ENCODE measurements at places on chromosomes 11 and 22.

GRCh38 chr11:113991170-113991569 is 16.3 kb downstream of the HTR3A start:
- peak; percentile 17 for DNase-seq

GRCh38 chr11:831118-831864 is 1.5 kb upstream of the CD151 start:
- no peak for DNase-seq

DNA sequence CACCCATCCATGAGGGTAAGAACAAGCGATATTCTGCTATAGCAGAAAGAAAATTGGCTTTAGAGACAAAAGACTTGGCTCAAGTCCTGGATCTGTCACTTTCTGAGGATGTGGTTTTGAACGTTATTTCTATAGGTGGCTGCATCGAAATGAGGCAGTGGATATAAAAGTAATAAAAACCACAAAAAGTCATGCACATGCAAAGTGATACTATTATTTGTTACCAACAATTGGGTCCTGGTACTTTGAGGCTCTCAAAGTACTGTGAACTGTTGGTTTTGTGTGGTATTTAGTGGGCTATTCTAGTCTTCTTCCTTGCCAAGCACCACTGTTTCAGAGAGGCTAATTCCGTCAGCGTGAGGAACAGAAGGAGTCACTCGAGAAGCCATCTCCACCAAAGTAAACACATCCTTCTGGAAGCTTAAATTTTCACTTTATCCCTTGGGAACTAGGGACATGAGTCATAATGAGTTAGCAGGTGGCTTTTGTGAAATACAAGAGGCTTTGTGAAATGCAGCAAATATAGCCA is 13.1 kb downstream of the UBASH3B start:
- no peak for DNase-seq

- no peak for DNase-seq
Measured at GRCh38 chr11:108432783-108433182, 34.5 kb downstream of the C11orf65 start.

DNA sequence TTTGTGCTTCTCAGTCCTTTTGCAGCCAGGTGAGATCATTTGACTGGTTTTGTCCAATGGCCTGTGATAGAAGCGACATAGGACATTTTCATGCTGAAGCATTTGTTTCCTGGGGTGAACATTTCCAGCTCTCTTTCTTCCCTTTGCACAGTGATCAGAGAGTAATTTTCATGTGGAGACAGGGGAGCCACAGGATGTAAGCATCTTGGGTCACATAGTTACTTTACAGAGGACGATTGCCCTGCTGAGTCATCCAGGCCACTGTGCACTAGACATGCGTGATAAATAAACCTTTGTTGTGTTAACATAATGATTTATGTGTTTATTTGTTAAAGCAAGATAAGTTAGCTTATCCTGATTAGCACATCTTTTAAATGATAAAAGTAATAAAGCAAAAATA is 263.5 kb upstream of the CCDC179 start:
- no peak for DNase-seq

- DNase-seq: no peak
Measured at GRCh38 chr11:2166091-2166851, 5.3 kb upstream of the INS start.

GRCh38 chr11:36509201-36509639 is 852 bp downstream of the TRAF6 start:
- DNase-seq: peak; percentile 60

- no peak for DNase-seq
Measured at GRCh38 chr22:39177456-39177775, 24.9 kb upstream of the CBX7 start.

GRCh38 chr11:2975594-2975993 is 16.5 kb downstream of the NAP1L4 start:
- peak; percentile 58 for DNase-seq

DNA sequence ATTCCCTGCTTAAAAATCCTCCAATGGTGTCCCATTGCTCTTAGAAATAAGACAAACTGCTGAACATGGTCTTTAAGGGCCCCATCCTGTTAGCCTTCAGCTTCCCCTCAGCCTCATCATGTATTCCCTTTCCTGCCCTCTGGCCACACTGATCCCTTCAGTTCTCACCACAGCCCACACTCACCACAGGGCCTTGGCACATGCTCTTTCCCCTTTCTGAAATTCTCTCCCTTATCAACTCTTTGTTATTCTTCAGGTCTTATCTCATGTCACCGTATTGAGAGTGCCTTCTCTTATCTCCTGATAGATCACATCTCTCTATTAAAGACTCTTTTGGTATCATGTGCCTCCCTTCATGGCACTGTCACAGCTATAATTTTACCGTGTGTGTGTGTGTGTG is 167.8 kb upstream of the MPPED2 start:
- no peak for DNase-seq

- DNase-seq: no peak
Measured at GRCh38 chr11:74055938-74056337, 47.1 kb upstream of the UCP3 start.

DNA sequence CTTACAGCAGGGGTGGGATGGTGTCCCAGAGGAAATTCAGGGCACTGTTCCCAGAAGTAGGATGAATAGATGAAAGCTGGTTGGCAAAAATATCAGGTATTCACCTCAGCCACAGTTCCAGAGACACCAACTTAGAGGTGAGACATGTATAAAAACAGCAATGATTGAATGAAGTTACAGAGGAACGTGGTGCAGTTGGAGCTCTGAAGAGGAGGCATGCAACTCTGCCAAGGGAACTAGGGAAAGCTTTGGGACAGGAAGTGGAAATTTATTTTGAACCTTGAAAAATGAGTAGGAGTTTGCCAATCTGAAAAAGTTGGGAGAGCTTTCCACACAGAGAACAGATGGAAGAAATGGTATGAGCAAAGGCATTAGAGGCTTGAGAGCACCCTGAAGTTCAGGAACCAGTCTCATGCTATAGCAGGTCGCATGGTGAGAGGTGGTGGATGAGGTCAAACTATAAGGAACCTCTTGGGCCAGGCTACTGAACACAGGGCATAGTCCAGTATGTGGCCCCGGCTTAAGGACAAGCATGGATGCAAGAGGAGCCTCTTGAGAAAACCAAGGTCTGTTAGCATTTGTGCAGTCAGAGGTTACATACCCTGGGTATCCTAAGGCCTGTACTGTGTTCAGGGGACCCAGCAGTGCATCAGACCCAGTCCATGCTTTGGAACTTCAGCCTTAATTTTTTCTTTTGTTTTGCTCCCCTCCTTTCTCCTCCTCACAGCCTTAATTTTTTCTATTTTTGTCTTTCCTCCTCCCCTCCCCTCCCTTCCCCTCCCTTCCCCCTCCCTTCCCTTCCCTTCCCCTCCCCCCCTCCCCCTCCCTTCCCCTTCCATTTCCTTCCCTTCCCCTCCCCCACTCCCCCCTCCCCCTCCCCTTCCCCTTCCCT is 17.5 kb downstream of the PLEKHB1 start:
- DNase-seq: no peak

DNA sequence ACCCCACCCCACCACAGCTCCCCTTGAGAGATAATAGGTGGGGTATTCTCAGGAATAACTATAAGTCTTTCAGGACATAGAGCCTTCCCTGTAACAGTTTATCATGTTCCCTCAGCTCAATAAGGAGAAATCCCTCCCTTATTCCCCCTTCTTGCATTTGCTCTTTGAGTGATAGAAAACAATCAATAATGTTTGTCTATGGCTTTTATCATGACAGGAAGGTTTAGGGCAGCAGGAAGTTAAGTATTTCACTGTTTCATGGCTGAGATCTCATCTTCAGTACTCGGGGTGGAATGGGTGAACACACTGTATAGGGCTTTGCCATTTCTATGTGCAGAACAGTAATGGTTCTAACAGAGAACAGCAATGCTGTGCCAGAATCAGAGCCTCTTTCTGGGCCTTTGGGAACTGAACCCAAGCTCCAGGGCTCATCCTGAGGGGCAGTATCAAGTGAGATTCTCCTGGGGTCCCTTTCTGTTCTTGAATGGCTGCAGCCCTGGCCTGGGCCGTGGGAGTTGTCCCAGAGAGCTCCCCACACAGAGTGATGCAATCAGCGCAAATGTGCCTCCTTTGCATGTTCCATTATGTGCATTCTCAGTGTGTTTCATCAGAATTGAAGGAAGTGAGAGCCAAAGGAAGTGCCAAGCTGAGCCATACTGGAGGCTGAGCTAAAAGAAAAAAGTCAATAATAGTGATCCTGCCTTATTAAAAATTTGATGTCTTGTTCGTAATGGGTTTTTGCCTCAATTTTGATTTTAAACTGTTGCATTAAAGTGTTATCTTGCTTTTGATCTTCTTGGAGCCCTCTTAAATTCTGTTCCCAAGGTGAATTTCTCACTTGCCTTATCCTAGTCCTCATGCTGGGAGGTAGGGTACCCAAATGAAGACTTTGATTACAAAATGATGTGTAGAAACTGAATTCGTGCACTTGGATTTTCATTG is 2.9 kb upstream of the CYP2R1 start:
- DNase-seq: peak; percentile 82

GRCh38 chr11:128448200-128448886 is 139.0 kb downstream of the ETS1 start:
- no peak for DNase-seq

DNA sequence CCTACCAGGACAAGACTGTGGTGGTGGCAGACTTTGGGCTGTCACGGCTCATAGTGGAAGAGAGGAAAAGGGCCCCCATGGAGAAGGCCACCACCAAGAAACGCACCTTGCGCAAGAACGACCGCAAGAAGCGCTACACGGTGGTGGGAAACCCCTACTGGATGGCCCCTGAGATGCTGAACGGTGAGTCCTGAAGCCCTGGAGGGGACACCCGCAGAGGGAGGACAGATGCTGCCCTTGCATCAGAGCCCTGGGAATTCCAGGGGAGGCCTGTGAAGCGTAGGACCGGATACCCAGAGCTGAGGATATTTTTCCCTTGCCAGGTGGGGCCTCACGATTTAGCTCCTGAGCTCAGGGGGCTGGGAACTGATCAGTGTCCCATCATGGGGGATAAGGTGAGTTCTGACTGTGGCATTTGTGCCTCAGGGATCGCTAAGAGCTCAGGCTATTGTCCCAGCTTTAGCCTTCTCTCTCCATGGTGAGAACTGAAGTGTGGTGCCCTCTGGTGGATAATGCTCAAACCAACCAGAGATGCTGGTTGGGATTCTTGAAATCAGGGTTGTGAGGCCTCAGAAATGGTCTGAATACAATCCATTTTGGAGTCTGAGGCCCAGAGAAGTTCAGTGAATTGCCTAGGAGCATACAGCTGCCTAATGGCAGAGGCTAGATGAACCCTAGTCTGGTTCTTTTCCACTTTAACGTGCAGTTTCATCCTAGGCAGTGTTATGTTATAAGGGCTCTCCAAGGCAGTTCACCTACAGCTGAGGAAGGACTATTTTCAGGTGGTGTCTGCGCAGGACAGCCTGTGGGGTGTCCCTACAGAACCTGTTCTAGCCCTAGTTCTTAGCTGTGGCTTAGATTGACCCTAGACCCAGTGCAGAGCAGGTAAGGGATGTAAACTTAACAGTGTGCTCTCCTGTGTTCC is 19.5 kb downstream of the PIK3IP1 start:
- DNase-seq: peak; percentile 68

DNA sequence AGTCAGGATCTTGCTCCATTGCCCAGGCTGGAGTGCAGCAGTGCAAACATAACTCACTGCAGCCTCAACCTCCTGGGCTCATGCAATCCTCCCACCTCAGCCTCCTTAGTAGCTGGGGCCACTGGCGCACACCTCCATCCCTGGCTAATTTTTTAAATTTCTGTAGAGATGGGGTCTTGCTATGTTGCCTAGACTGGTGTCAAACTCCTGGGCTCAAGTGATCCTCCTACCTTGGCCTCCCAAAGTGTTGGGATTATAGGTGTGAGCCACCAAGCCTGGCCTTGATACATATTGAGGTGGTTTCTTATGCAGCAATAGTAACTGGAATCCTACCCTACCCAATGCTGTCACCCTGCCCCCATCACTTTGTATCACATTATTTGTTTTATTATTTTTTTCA is 32.4 kb downstream of the SCUBE1 start:
- no peak for DNase-seq

DNA sequence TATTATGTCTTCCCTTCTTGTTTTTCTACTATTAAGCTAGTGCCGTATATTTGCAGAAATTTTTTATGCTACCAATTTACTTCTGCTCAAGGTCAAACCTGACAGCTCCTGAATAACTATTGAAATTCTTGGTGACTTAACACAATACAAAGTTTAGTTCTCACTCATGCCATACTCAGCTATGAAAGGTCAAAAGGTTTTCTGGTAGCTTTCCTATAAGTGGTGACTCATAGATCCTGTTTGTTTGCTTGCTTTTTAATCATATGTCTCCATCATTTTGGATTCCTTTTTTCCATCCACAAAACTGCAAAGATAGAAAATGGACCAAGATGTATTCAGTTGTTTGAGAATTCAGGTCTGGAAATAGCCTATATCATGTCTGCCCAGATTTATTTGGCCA is 855.8 kb upstream of the LRRC4C start:
- no peak for DNase-seq

DNA sequence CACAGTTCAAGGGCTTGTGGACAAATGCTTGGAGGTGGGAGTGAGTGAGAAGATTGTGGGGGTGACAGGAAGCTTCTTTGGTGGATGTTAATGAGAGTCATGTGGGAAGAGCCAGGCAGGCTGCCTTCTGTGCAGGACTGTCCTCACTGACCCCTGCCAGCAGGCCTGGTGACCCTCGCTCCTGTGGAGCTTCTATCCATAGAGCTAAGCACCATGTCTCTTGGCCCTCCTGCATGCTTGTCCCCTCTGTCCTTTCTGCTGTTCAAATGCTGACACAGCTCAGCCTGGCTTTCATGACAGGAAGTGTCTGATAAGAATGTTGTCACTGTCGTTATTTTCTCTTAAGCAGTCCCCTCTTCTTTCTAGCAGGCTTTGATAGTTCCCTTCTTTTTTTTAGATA is 37.6 kb downstream of the NAT10 start:
- no peak for DNase-seq

DNA sequence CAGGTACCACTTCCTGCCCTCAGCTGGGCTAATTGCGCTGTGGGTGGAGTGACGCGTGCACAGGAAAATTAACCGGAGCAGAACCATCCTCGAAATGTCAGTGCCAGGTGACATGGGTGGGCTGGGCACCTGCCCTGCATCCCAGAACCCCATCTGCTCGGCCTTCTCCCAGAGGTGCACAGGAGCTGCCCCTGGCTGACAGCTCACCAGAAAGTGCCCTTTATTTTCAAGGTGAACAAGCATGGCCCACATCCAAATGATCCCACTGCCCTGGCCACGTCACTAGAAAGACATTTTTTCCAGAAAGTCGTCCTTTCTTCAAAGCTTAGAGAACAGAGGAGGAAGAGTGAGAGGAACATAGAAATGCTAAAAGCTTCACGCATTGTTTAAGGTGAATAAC is 4.1 kb upstream of the ELFN2 start:
- DNase-seq: no peak

DNA sequence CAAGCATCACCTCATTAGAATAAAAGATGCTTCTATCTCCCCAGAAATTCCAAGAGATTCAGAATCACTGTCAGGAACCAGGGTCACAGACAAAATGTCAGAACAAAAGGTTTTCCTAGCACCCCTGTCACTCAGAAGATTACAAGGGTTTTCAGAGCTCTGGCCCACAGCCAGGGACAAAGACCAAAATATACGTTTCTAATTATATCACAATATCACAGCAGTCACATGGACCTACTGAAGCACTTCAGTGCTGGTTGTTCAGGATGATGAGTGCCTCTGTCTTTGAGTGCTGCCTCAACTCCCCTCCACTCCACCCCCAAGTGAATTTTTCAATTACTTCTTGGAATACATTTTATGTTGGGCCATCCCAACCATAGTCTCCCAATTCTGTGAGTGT is 21.9 kb upstream of the RTL6 start:
- DNase-seq: no peak

Measured in suppressor macrophage treated with lipopolysaccharide for 4 hours (primary cell).